ENCODE measurements at places on chromosomes 2 and 18. TPM values are rescaled to one million over a fixed set of nuclear protein-coding genes. Genes with fewer than 3 reads are reported as not detected.

The CDH2 gene
- total RNA-seq: 83.8 TPM

The ERICH2 gene
- total RNA-seq: not detected

DNA sequence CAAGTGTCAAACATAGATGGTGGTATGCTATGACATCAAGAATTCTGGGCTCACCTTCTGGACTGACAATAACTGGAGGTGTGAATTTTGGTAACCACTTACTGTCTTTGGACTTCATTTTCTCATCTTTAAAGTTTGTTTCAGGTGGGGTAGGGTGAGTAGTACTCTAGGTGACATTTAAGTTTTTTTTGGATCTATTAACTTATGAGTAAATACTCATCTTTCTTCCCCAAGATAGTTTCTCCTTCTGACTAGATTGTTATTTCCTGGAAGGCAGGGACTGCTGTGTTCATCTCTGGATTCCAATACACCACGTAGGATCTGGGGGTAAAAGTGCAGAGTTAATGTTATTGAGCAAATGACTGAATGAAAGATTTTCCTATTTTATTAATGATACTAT is 55.9 kb downstream of the ICOS start:
- DNase-seq: no peak

DNA sequence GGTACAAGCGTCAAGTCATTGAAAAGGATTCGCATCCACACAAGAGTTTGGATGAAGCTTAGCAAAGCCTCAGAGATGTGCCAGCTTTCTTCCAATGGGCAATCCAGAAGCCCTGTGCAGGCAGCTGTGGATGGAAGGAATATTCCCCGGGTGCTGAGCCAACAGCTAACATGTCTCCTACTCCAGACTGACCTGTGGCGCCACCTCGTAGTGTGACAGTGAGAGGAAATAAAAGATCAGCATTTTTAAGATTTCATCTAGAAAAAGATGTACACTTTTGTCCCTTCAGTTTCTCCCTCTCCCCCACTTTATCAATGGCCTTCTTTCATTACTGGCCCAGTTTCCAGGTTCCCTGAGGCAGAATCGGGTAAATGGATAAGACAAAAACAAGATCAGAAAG is 48.9 kb upstream of the SPATS2L start:
- DNase-seq: no peak

Measured in osteocyte (in vitro differentiated cells).